ENCODE measurements at places on chromosomes 7 and 10.

DNA sequence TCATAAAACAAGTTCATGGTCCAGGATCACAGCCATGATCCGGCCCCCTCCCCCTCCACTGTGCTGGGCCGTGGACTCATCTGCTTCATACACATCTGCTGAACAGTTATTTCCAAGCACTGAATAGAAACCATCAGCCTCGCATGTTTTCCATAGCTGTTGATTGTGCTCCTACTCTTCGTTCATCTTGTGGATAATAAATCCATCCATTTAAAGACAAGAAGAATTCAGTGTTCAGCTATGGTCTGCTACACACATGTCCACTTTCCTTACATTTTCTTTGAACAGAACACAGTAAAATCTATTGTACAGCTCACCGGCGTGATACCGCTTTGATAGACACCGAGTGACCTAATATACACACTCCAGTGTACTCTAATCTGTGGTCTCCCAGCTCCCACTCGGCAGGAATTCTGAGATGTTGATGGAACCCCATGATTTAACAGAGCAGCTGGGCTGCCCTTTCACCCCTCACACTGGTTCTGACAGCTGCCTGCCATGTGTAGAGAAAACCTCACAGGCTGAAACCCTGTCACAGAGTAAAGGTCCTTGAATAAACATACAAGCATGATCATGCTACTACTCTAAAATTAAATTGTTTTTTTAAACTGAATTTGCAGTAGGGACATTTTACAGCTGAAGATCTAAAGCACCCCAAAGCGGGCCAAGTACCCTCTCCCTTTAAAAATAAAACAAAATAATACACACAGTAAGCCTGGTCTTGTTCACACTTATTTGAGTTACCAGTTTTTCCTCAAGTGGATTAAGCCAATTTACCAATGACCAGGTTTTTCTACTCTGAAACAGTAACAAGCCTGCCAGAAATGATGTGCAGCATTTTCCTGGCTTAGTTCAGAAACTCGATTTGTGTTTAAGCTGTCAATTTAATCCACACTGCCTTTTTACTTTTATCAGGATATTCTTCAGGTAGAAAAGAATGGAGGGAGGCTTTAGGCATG, 95.1 kb upstream of the FZD1 start:
- no peak for DNase-seq

DNA sequence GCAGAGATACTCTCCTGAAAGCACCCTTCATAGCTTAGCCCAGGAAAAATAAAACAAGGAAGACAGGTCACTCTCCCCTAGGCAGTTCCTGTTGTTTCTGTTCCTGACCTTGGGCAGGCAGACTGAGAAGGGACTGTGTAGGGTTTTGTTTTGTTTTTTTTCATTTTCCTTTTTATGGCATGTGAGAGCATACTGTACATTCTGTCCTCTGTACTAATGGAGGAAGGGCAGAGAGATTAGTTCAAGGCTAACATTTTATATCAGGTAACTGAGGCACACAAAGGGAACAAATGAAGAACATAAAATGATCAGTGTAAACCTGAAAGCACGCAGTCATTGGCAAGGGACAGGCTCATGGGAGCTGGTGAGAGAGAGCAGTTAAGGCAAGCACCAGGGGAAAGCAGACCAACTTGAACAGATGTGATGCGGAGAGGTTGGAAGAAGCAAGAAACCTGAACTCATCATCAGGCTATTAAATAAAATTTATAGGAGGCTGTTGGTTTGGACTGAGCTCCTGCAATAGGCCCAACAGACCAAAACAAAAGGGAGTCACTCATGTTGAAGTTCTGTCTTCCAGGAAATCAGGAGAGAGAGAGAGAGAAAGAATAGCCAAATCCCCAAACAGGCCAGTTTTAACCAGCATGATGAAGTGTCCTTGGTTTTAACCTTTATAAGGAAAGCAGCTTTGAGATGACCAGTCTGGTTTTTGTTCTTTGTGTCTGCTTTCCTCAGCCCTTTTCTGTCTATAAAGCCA, 34.1 kb upstream of the PDCD4 start:
- DNase-seq = no peak

- no peak for DNase-seq
Measured at GRCh38 chr10:103558911-103559310, 65.4 kb downstream of the NEURL1 start.

DNA sequence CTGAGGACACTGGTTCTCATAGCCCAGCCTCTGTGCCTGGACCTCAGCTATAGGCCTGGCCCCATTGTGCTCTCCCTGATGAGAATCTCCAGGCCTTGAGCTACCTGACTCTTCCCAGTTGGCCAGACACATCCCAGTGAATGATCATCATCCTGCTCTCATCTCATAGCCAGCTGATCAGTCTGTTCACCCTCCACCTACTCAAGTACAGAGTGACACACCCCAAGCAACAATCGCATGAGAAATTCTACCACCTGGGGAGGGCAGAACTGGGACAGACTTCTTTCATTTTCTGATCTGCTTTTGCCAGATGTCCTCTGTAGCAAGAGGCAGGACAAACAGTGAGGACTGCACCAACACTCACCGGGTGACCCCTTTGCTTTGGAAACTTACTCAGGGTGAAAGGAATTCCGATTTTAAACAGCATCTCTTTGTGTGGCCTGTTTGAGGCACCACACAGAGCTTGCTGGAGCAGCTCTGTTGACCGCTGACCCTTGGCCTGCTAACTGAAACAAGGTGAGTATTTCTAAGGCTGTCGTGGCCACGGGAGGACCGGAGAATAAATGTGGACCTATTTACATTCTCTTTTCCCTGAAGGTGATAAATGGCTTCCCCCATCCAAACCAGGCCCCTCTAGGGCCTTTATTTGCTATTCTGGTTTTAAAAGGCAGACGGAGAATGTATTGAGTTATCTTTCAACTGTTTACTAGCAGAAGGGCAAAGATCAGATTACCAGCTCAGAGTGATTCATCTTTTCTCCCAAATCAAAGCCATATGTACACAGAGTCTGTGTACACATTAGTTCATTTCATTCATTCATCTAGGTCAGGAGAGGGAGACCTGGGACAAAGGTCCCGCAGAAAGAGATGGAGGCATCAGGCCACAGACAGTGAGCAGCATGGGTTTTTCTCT, 181.4 kb upstream of the TNS3 start:
- no peak for DNase-seq

GRCh38 chr10:102240467-102241031, 763 bp downstream of the PITX3 start:
- no peak for DNase-seq

DNA sequence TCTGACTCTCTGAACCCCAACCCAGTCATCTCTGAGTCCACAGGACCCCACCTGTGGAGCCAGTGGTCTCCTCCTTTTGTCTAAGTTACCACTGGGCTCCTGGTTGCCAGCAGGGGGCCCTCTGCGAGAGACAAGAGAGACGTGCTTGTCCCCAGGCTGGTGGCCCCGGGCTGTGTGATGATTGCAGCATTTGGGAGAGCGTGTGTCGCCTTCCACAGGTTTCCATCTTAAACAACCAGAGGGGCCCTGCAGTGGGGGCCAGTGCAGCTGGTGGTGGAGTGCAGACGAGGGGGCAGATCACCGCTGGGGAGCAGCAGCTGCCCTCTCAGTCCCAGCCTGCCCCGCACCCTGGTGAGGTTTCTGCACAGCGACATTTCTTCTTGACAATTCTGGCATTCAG, 122.4 kb upstream of the PPP2R2D start:
- no peak for DNase-seq

DNA sequence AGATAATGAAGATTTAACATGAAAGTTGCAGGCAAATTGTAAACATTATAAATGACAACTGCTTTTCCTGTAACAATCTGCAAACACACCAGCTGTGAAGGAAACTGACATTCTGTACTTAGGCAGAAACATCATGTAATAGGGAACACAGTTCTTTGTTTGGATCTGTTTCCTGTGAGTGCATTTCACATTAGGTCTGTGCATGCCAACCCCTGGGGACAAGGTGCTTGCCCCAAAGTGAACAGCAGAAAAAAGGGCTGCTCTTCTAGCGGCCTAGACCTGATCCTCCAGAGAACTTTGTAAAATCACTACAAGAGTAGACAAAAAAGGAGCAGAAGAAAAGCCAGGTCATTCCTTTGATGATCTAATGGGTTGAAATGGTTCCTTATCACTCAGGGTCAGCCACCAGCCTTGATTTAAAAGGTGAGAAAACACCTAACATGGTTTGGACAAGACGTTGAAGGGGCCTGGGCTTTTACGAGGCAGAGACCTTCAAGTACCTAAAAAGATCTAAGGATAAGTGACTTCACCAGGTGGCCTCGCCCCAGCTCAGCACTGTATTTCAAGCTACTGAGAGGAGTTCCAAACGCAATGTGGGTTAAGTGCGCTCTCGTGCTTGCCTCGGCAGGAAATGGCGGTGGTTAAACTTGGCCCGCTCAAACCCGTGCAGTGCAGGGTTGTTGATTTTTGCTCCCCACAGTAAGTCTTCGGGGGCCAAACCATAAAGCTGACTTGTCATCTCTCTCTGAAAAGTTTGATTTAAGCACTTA, 249.7 kb downstream of the CREB5 start:
- no peak for DNase-seq

GRCh38 chr10:4343873-4344272, 482.1 kb upstream of the AKR1E2 start:
- no peak for DNase-seq

DNA sequence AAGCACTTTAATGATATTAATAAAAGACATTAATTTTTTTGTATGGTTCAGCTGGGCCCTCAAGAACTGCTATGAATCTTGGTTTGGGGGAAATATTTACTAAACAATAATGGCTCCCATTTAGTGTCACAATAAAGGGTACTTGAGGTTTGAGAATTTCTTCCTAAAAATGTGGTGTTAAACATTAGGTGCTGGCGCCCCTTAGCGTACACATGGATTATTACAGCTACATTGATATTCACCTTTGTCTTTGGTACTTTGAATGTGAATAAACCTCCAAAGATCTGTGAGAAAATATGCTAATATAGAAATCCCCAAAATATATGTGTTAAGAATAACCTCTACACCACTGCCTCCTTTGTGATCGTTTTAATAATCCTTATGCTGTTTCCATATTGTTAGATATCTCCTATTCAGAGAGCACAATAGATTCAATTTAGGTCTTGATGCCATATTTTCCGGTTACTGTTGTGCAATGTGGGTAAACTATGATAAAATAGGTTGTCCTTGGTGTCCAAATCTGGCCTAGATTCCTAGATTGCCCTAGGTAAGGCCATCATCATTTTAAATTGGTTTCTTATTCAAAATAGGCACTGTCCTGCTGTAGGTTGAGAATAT, 161.8 kb upstream of the CACNA2D1 start:
- no peak for DNase-seq

- DNase-seq = no peak
Measured at GRCh38 chr10:28137907-28138880, 139.3 kb upstream of the ODAD2 start.

GRCh38 chr10:130656187-130656575, 520.0 kb downstream of the GLRX3 start:
- DNase-seq = no peak

DNA sequence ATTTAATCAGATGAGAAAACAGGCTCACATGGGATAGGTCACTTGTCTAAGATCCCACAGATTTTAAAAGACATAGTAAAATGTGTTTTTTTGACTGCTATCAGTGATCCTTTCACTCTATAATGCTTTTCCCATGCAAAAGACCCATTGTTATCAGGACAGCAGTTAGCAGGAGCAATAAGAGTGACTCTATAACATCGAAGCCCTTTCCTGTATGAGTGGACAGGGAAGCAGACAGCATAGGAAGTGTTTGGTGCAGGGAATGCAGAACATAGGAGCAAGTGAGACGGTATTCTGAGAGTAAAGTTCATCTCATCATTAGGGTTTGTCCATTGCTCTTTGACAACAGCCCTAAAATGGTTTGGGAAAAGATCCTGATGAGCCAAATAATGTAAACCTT, 68.5 kb downstream of the SLC25A13 start:
- DNase-seq = no peak

DNA sequence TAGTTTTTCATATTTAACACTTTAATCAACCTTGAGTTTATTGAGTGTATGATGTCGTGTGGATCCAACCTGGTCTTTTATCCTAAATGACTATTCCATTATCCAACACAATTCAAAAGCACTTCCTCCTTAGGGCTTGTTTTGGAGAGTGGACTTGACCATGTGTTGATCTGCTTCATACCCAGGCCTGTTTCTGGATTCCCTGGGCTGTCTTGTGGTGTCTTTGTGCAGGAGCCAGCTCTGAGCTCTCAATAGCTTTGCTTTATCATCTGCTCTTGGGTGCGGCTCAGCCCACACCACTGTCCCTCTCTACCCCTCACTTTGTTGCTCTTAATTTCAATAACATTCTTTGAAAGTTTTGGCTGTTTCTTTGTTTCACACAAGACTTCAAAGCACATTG, 70.9 kb upstream of the CHST15 start:
- peak; percentile 28 for DNase-seq

DNA sequence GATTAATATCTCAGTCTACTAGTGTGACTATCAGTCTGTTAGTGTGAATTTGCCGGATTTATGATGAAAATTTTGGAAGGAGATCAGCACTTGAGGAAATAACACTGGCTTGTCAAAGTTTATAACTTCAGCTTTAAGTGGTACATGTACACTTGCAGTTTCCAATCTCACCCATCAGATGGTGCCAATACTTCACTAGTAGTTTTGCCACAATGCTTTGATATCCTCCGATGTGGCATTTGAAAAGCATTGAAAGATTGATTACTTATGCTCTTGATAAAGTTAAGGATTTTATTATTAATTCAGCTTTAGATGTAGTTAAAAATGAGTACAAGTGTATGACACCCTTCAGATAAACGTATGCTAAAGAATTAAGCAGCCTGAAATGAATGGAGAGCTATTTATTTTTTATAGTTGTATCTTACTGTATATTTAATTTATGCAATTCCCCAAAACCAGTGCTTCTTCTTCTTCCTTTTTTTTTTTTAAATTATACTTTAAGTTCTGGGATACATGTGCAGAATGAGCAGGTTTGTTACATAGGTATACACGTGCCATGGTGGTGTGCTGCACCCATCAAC, 98.2 kb downstream of the ANLN start:
- DNase-seq = no peak

DNA sequence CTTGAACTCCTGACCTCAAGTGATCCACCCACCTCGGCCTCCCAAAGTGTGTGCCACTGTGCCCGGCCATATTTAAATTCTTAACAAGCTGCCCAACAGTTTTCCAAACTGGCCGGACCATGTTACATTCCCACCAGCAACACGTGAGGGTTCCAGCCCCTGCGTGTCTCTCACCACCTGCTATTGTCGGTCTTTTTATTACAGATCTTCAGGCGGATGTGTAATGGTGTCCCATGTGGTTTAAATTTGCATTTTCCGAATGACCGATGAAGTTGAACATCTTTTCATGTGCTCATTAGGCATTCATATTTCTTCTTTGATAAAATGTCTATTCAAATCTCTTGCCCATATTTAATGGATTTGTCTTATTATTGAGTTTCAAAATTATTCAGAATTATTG, 11.5 kb downstream of the ELFN1 start:
- no peak for DNase-seq

DNA sequence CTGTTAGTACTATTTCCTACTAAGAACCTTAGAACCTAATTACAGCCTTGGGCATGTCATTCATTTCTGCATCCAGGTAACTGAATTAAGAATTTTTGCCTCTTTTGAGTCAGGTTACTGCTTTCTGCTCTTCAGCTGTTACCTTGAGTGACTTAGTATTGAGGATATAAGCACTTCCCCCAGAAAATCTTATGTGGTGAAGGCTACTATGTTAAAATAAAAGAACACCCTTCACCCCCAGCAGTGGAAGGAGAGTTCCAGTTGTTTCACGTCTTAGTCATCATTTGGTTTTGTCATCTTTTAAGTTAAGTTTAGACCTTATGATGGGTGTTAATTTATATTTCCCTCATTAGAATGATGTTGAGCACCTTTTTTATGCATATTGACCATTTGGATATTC, 82.8 kb downstream of the GLCCI1 start:
- DNase-seq = no peak

All from left forelimb (tissue), 1 donor.